ENCODE measurements at places on chromosomes 13 and 19. TPM values are rescaled to one million over a fixed set of nuclear protein-coding genes. Genes with fewer than 3 reads are reported as not detected.

Gene NR2C2AP
- total RNA-seq: 20.4 TPM

Gene CD37
- total RNA-seq: not detected

GRCh38 chr13:62320129-62321108 lies 904.8 kb upstream of the PCDH20 start:
- peak; percentile 74 for DNase-seq

- no peak for DNase-seq
Observed at GRCh38 chr13:97567510-97568243, 133.7 kb downstream of the RAP2A start.

DNA sequence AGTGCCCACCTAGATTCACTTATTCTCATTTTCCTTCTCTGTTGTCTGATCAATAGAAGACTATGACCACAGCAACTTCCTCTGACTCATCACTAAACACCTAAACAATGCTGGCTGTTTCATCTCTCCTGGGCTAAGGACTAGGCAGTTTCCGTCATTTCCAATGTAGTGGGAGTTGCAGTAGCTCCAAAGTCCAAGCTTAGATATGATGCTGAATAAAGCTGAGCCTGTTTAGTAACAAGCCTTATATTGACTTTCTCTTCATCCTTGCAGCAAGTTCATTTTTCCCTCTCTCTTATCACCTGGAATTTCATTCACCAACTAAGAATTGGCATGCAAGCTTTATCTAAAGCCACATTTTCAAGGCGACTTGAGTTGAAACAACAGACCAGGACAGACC lies 53.5 kb upstream of the PCDH9 start:
- DNase-seq: no peak

All from SK-MEL-5 (cell line).